ENCODE measurements at places on chromosomes 12 and 14. TPM values are rescaled to one million over a fixed set of nuclear protein-coding genes. Genes with fewer than 3 reads are reported as not detected.

GPRC5D gene
- total RNA-seq, result not detected

- no peaks in the 10 kb centered on the region for H3K36me3 ChIP-seq
- no peak overlapping the region for H3K4me3 ChIP-seq
- no peaks in the 10 kb centered on the region for H3K27me3 ChIP-seq
Measured at GRCh38 chr12:93361151-93361919, 16.4 kb upstream of the NUDT4 start.

DNA sequence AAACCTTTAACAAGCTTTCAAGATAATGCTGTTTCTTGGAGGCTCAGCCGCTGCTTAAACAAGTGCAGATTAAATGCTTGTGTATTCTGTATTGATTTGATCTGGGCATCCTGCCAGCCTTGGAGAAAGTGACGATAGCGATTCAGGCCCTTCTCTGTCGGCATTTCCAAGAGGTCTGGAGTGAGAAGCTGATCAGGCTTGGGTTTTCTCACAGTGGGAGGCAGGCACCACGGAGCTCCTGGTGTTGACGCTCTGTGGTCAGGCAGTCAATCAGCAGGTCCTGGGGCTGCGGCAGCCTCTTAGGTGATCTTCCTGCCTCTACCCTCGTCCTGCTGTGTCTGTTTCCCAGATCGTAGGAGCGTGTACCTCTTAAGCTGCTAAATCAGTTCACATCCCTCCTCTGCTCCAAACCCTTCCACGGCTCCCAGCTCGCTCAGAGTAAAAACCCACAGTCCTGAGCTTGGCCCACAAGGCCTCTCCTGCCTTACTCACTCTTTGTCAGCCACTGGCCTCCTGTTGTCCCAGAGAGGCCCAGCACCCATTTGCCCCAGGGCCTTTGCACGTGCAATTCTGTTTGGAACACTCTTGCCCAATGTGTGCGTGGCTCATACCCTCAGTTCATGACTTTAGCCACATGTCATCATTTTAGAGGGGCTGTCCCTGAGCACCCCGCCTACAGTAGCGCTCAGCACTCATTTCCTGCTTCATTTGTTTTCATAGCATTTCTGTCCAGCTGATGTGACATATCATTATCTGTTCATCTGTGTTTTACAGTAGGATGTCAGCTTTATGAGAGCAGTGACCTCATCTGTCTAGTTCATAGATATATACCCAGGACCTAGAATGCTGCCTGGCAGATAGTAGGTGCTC is 155.4 kb downstream of the AACS start:
- no peak overlapping the region for H3K27ac ChIP-seq
- no peak overlapping the region for H3K4me3 ChIP-seq
- no peaks in the 10 kb centered on the region for H3K36me3 ChIP-seq
- H3K27me3 ChIP-seq, result peaks cover 66% of the 10 kb centered on the region

GRCh38 chr12:57781801-57782200 is 786 bp upstream of the TSFM start:
- peaks cover 33% of the 10 kb centered on the region for H3K4me1 ChIP-seq
- H3K27ac ChIP-seq, result peak overlapping the region; percentile 74
- peaks cover 8% of the 10 kb centered on the region for H3K36me3 ChIP-seq
- no peaks in the 10 kb centered on the region for H3K27me3 ChIP-seq
- H3K4me3 ChIP-seq, result no peak overlapping the region

DNA sequence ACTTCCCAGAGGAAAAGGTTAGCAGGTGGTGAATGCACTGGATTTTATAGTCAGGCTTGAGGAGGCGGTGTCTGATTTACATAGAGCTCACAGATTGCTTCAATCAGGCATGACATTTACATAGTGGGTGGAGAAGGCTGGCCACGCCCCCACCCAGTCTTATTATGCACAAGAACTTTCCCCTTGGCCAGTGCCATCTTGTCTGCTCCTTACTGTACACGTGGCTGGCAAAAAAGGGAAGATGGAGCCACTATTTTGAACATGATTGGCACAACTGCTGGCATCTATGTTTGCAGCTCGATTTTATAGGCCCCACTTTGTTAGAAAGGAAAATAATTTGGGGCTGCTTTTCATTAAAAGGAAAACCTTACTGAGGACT is 10.9 kb upstream of the LGMN start:
- no peak overlapping the region for H3K4me3 ChIP-seq
- no peak for DNase-seq
- H3K27ac ChIP-seq, result no peak overlapping the region
- H3K4me1 ChIP-seq, result no peaks in the 10 kb centered on the region
- H3K36me3 ChIP-seq, result no peaks in the 10 kb centered on the region
- no peaks in the 10 kb centered on the region for H3K27me3 ChIP-seq

ABCC9 gene
- total RNA-seq, result 30.5 TPM

DNA sequence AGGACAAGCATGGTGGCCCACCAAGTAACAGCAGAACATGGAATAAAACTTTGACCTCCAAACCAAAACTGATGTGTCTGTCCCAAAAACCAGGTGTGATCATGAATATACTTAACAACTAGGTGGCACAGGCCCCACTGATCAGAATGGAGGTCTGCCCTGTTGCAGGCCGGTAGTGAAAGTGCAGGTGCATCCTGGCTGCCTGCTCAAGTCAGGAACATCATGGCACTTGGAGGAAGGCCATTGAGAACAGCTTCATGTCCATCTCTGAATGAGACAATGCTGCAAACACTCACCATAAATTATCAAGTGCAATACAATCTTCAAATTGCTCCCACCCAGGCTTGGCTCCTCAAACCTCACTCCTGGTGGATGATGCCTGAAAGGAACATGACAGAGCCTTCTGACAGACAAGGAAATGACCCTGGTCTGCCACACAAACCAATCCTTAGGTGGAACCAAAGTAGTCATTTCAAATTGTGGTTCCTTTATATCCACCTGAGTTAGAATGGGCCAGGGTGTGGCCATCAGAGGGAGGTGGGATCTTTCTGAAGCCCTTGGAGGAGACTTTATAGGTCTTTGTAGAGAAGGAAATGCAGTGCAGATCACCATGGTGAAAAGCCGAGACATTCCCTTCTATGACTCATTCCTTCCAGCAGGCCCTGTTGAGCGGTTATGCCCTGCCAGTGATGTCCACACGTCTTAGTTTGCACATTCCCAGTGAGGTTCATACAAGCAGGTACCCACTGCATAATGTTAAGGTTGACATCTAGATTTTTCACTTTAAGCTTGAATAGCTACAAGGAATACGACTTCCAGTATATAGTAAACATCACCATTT is 36.0 kb downstream of the EGLN3 start:
- H3K4me1 ChIP-seq, result no peaks in the 10 kb centered on the region
- H3K27ac ChIP-seq, result no peak overlapping the region
- no peaks in the 10 kb centered on the region for H3K27me3 ChIP-seq
- H3K4me3 ChIP-seq, result no peak overlapping the region
- H3K36me3 ChIP-seq, result no peaks in the 10 kb centered on the region

GRCh38 chr14:68253160-68253780 is 433.7 kb downstream of the RAD51B start:
- H3K27ac ChIP-seq, result no peak overlapping the region
- no peak overlapping the region for H3K4me3 ChIP-seq
- no peaks in the 10 kb centered on the region for H3K36me3 ChIP-seq
- H3K27me3 ChIP-seq, result no peaks in the 10 kb centered on the region

GRCh38 chr14:23066855-23067744 is 9.8 kb upstream of the CDH24 start:
- no peak overlapping the region for H3K4me3 ChIP-seq
- H3K36me3 ChIP-seq, result peaks cover 74% of the 10 kb centered on the region
- H3K27ac ChIP-seq, result no peak overlapping the region
- DNase-seq, result no peak

TPPP2 gene
- not detected for total RNA-seq

GRCh38 chr12:71191509-71192196 is 33.9 kb upstream of the TSPAN8 start:
- H3K4me3 ChIP-seq, result no peak overlapping the region
- no peak overlapping the region for H3K27ac ChIP-seq
- no peaks in the 10 kb centered on the region for H3K4me1 ChIP-seq
- no peak for DNase-seq
- H3K27me3 ChIP-seq, result no peaks in the 10 kb centered on the region

DNA sequence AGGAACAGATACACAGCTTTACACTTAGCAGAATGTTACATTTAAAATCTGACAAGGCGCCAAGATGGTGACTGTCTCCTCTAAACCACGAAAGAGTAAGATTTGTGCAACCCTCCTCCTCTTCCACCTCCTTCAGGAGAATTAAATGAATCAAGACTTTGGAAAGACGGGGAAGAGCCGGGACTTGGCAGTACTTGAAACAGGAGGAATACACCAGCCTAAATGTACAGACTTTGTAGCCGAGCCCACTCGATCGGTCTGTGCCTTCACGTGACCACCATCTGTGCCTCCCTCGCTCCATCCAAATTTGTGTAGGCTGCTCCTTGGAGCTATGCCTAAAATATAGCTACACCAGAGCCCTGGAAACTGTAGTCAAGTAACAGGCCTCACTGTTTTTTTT is 38.3 kb downstream of the SSPN start:
- peak; percentile 33 for DNase-seq
- H3K27me3 ChIP-seq, result peaks cover 4% of the 10 kb centered on the region
- H3K36me3 ChIP-seq, result no peaks in the 10 kb centered on the region
- H3K27ac ChIP-seq, result no peak overlapping the region
- no peak overlapping the region for H3K4me3 ChIP-seq

DNA sequence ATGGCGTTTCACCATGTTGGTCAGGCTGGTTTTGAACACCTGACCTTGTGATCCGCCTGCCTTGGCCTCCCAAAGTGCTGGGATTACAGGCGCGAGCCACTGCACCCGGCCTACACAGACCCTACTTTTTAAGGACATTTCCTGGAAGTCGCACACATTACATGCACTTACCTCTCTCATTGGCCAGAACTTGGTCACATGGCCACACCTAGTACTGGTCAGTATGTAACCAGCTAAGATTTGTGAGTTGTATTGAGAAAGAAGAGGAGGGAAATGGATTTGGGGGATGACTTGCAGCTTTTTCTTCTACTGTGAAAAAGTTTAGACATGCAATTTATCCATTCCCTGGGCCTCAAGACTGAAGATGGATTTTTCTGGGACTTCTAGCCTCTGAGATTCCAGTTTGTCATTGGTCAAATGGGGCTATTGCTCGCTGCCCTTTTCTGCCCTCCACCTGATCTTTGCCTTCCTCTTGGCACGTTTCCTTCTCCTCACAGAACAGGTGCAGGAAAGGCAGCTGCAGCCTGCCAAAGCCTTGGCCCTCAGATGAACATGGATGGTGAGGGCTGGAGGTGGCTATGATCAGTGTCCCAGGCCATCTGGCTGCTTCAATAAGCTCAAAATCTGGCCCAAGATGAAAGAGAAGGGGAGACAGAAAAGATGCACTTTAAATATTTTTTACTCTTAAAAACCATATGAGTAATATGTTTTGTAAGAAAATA is 7.1 kb upstream of the ZDHHC22 start:
- no peak for DNase-seq
- no peak overlapping the region for H3K27ac ChIP-seq
- no peaks in the 10 kb centered on the region for H3K36me3 ChIP-seq

LHX5 gene
- not detected for total RNA-seq

RFLNA gene
- 2.0 TPM for total RNA-seq

GRCh38 chr12:47862881-47863280 is 41.9 kb downstream of the VDR start:
- peaks cover 6% of the 10 kb centered on the region for H3K4me1 ChIP-seq
- H3K27ac ChIP-seq, result no peak overlapping the region
- H3K4me3 ChIP-seq, result no peak overlapping the region
- no peaks in the 10 kb centered on the region for H3K27me3 ChIP-seq
- H3K36me3 ChIP-seq, result no peaks in the 10 kb centered on the region

GRCh38 chr12:3213188-3213587 is 136.0 kb downstream of the TSPAN9 start:
- peak; percentile 69 for DNase-seq
- no peak overlapping the region for H3K27ac ChIP-seq
- no peak overlapping the region for H3K4me3 ChIP-seq
- H3K4me1 ChIP-seq, result no peaks in the 10 kb centered on the region
- no peaks in the 10 kb centered on the region for H3K27me3 ChIP-seq

Data from left lung (tissue), 14 donors.